ENCODE measurements at places on chromosomes 6 and 20.

DNA sequence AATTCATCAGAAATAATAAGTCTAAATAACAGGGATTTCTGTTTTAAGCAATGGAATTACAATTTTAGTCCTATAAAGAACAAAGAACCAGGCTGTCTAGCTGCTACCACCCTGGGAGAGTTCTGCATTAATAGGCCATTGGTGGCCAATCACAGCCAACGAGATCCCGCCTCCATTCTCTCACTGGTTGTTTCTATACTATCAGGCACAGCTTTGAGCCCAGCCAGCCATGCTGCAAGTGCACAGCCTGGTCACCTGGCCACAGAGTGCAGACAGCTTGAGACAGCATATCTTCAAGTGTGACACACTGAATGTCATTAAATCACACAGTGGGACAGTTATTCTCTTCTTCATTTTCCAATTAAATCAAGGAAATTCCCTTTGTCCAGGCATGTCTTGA, 16.1 kb upstream of the RAB22A start:
- no peak for DNase-seq

DNA sequence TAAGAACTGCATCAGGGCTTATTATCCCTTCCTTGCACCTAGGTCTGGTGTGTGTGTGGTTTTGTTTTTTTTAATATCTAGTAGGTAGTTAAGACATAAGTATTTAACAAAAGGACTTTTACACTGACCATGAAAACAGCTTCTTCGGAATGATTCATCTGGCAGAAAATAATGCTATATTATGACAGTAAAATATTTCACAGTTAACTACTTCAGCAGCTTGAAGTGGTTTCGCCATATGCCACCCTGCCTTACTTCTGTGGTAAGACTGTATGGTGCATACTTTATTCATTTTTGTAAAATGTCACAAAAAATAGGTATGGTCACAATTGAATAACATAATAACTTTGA, 858 bp upstream of the PTPRK start:
- DNase-seq = no peak

DNA sequence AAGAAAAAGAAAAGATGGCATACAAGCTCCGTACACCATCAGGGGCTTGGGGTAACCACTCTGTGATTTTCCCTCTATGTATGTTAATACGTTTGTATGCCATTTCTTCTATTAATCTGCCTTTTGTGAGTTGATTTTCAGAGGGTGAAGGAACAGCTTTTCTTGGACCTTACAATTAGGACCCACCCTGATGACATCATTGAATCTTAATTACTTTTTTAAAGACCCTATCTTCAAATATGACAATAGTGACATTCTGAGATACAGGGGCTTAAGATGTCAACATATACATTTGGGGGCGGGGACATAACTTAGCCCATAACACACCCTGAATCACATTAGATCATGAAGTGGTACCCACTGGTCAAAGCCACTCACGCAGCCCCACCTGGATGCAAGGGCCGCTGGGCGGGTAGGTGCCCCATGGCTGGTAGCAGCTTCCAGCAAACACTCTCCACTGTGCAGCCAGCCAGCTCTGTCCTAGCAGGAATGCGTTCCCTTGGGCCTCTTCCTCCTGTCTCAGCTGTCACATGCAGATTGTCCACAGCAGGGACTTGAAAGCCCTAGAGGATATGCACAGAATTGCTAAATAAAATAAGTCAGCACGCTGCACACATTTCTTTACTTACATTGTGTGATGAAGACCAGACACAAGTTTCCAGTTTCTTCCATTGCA, 74.5 kb downstream of the FOXF2 start:
- DNase-seq = no peak

DNA sequence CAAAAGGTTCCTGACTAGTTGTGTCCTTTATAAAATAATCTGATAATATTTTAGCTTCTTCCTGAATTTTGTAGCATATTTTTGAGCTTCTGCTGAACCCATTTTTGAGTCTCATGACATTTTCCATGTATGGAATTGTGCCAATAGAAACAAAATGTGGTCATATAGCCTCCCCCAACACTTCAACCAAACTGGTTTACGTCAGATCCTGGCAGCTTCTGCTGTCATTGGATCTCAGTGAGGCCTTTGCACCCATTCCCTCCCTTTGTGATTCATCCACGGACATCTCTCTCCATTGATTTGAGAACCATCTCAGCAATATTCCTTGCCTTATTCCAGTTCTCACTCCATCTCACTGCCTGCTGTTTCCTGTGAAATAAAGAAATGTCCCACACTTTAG, 166.0 kb upstream of the PROKR2 start:
- DNase-seq = no peak

- no peak for DNase-seq
Measured at GRCh38 chr20:17226410-17227218, at the start of gene PCSK2. Gene PCSK2 (plus strand): TSS chr20:17227040. CDS start chr20:17227306, 266 bp downstream.

- no peak for DNase-seq
Measured at GRCh38 chr20:34017610-34018009, 23.9 kb downstream of the RALY start.

All from activated CD4-positive, alpha-beta T cell treated with anti-CD3 and anti-CD28 coated beads for 1 hour (primary cell).